ENCODE measurements at places on chromosomes 3 and 15.

GRCh38 chr15:94924057-94924456 lies 692.7 kb downstream of the MCTP2 start:
- DNase-seq = no peak

DNA sequence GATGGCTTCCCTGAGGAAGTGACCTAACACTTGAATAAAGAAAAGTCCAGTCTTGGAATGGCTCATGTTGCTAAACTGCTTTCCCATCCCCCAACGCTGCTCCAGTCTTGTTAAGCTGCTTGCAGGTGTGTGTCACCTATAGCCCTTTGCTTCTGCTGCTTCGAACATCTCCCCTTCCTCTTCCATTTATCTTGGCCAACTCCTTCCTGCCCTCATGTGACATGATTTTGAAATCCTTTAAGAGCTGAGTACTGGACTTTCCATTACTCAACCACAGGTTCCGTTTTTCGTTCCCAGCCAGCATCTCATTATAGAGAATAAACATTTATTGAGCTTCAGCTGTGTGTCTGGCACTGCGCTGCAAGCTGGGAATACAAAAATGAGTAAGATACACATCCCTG lies 1.7 kb downstream of the ATG7 start:
- no peak for DNase-seq

- DNase-seq = no peak
These were observed 9.1 kb upstream of the GNAI2 start for GRCh38 chr3:50226888-50227389.

GRCh38 chr3:53949541-53949940 lies 57.9 kb upstream of the SELENOK start:
- DNase-seq = no peak

- DNase-seq = no peak
These were observed 36.2 kb downstream of the GTF2E1 start for GRCh38 chr3:120778776-120779175.

GRCh38 chr15:83380059-83380458 lies 67.1 kb upstream of the SH3GL3 start:
- peak; percentile 58 for DNase-seq

DNA sequence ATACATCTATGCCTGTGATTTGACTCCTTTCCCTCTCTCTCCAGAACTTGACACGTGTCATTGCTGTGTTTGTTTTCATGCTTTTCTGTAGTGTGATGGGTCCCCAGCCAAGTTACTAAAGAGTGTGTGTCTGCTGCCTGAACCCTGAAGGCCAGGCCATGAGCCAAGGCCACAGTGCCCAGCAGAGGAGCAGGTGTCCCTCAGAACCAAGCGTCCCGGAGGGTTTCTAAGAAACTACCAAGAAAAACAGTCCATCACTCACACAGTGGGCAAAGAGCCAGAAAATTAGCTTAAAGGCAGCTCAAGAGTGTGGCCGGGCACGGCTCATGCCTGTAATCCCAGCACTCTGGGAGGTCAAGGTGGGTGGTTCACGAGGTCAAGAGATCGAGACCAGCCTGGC lies 35.2 kb downstream of the FBXO45 start:
- no peak for DNase-seq

DNA sequence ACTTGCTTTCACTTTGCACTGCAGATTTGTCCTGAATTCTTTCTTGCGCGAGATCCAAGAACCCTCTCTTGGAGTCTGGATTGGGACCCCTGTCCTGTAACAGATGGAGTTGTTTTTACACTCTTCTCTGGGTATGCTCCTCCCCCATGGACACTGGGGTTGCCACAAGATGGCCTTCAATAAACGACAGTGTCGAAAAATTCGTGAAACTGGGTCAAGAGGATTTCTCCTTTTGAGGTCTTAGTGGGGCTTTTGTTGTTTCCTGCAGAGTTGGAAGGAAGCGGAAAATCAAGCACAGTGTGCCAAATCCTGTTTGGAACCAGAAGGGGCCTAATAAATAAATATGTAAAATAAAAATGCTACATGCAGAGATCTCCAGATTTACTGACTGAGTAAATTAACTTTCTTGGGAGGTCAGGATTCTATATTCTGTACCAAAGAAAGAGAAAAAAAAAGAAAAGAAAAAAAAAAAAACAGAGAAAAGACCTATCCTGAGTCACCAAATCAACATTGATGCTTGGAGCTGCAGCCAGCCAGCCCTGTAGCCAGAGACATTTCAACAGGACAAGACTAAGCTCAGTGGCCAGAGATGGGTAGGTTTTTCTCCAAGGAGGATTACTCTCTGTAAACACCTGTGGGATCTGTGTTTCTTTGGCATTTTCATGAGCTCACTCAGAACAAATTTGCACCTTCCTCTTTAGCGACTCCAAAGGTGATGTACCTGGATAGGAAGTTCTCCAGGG lies 24.8 kb downstream of the CCDC80 start:
- DNase-seq = no peak

GRCh38 chr3:152289708-152290107 lies 21.0 kb downstream of the MBNL1 start:
- no peak for DNase-seq

- DNase-seq = no peak
These were observed 49.3 kb downstream of the CHST2 start for GRCh38 chr3:143168855-143169192.

GRCh38 chr3:189488241-189488767 lies 142.9 kb upstream of the TP63 start:
- DNase-seq = peak; percentile 71

DNA sequence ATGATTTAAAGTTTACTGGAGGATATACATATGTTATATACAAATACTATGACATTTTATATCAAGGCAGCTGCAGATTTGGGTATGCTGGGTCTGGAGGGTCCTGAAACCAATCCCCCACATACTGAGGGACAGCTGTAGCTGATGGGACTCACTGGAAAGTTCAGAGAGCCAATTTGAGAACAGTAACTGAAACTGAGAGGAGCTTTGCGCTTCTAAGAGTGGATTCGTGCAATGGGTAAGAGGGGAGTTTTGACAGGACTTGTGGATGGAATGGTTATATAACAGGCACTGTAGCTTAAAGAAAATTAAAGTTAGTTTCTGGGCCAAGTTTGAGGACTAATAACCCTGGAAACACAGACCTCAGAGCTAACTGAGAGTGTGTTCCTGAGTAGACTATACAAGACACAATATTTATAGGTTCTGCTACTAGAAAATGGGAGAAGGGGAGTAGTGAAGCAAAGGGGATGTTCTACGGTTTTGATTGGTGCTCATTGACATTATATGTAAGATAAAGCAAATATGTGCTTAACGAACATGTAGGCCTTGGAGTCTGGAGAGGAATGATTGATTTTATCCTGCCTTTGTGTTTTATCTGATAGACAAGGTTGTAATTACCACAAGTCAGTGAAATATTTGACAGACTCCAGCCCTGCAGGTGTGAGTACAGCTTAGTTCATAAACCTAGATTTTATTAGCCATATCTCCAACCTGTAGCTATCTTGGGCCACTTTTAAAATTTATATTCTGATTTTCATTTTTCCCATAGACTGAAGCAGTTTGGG lies 4.8 kb upstream of the ZMAT3 start:
- DNase-seq = no peak

DNA sequence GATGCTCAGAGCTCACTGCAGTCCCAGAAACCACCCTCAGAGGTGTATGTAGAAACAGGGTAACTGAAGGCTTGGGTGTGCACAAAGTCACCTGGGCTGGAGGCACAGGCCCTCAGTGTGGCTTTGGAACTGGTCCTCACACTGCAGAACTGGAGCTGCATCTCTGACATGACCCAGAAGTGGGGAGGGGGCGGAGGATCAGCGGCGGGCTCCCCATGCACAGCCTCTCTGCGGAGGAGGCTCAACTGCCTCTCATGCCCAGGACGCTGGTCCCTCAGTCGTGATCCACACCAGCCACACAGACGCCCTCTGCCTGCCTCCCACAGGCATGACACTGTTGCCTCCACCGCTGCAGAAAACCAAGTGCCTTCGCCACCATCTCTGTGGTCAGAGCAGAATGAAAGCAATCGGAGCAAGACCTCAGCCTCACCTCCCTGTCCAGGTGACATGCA lies 73.7 kb downstream of the TM2D3 start:
- no peak for DNase-seq

DNA sequence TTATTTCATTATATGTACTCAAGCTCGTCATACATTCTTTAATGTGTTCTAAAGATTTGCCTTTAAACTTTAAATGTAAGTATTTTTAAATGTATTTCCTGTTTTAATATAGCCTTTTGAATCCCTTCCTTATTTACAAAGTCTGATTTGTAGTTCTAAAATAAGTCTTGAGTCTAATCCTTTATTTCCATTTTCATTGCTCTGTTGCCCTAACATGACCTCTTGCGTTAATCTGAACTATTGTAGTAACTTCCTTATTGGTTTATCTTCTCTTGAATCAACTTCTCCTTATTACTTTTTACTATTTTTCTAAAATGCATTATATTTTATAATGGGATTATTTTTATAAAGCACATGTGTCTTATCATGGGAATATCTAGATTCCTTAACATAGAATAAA lies 24.0 kb downstream of the KNL1 start:
- DNase-seq = no peak

GRCh38 chr3:145983101-145983500 lies 177.9 kb downstream of the PLOD2 start:
- no peak for DNase-seq

DNA sequence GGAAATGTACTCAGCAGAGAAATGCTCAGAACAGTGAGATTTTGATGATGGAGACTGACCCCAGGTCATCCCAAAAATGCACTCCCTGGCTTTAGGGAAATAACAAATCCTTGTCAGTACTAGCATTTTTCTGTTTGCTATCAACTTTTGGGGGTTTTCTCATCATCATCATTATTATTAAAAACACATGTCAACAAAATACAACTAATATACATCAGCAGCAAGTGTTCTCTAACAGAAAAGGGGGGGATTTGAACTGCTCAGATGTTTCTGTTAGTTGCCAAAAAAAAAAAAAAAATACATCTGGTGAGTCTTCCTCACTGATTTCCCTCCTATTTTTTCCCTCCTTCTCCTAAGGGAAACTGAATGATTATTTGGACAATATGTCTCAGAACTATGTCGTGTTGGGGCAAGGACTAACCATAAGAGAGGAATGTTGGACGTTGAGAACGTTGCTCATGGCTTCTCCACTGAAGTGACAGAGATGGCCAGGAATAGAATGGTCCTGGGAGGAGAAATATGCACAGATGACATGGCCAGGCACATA lies 230.0 kb upstream of the MCTP2 start:
- no peak for DNase-seq

DNA sequence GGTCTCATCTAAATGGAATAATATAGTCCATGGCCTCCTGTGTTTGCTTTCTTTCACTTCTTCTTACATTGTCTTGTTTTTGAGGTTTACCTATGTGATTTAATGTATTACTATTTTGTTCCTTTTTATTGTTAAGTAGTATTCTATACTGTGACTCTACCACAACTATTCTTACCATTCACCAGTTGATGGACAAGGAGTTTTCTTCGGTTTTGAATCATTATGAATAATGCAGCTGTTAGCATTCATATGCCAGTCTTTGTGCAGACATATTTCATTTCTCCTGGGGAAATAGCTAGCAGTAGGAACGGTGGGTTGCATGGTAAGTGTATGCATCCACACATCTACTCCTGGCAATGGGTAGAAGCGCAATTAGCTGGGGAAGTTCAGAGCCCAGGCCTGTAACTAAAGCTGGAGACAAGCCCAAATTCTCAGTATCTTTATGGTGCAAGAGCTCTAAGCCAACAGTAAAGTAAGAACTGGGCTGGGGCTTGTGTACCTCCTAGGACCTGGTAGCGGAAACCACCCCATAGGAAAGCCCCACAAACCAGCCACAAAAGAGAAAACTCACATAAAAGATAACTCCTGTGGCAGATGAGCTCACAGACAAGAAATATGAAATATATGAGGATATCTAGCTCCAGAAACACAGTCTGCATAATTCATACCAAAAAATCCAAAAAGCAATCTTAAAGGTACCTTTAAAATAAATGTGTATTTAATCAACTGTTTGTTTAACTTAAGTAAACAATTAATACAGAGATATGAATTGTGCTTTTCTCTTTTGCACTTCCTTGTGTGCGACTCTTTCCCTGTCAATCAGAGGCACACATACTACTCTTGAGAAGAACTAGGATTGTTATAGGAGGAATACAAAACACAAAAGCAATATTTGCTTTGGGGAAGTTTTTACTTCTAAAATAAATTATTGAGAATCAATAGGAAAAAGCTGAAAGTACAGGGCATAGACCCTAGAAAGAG lies 2.7 kb upstream of the CSTA start:
- DNase-seq = no peak

DNA sequence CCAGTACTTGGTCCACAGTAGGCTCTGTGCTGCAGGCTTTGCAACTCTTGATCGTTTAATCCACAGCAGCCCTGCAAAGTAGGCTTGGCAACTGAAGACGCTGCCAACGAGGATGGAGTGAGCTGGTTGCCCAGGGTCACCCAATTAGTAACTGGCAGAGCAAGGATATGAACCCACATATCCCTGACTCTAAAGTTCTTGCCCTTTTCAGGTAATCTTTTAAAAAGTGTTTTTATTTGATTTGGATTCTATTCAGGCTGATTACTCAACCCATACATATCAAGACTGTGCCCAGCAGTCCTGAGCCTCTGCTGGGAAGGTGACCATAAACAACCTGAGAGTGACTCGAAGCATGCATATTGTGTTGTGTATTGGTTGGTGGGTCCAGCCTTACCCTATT lies 50.3 kb downstream of the PSMD6 start:
- no peak for DNase-seq

DNA sequence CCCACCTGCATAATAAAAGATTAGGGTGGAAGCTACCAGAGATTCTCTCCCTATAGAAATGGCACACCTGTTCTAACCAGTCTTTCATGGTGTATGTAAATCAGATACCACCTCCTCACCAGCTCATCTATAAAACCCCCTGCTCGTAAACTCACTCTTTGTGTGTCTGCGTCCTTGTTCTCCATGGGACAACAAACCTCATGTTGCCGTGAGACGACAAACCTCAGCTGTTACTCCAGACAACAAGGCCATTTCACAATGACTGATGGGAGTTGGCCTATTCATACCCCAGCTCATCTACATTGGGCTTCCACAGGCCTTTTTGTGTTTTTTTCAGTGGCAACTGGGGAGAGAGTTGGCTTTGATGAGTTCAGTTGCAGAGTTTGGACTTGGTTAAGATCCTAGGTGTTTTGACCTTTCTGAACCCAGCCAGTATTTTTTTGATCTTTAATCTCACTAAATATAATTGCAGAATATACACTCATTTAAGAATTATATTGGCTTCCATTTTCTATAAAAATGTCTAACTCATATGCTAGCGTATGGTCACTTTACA lies 96.6 kb upstream of the LRIG1 start:
- no peak for DNase-seq

DNA sequence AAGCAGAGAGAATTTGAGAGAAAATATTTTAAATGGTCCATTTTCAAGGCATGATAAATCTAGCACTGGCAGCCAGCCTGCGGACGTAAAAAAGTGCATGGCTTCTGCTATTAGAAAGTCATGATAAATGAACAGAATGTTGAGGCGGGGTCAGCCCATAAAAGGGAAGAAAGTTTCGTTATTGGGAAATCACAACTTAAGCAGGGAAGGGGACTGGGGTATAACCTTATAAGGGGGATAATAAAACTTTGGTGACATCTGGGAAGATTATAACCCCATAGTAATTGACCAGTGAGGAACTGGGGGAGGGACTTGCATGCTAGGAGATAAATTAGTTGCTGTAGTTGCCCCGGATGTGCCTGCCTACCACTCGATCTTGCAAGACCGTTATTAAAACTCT lies 88.4 kb upstream of the PLSCR4 start:
- no peak for DNase-seq

- DNase-seq = no peak
These were observed 72.8 kb downstream of the SMAD3 start for GRCh38 chr15:67137951-67138848.

- no peak for DNase-seq
These were observed 24.1 kb upstream of the SENP5 start for GRCh38 chr3:196843435-196844110.
